ENCODE measurements at places on chromosomes 1 and 21. TPM values are rescaled to one million over a fixed set of nuclear protein-coding genes. Genes with fewer than 3 reads are reported as not detected.

- DNase-seq: no peak
These were observed 26.6 kb upstream of the DNM3 start for GRCh38 chr1:171814692-171815091.

GRCh38 chr1:82510431-82510830 lies 709.7 kb downstream of the ADGRL2 start:
- DNase-seq: no peak

The RHD gene
- total RNA-seq: not detected

The C1QC gene
- not detected for total RNA-seq

DNA sequence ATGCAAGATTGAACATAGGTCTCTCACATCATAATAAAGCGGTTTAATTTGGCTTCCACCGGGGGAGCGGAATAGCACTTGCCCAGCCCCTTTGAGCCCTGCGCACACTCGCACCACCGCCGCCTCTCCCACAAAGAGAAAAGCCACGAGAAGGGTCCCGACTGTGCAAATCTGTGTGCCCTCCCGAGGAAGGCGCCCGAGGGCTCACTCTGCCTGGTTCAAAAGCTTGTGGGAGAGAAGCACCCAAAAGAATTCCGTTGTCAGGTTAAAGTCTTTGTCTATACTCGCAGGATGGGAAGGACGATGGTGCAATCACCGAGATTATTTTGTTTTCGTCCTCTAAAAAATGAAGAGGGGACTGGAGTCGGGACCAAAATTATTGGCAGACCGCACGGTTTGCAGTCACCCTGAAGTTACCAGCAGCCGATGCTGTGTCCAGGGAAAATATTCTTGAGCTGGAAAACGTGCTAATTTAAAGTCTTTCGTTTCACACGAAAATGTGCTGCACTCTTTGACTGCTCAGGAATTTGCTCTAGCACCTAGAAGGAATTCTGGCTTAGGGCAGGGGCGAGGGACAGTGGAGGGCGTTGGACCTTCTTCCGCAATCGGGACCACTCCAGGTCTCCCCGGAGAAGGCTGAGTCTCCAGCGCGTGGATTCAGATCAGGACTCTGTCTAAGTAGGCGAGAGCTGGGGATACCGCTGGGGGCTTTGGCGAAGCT lies 6.6 kb upstream of the SIM2 start:
- DNase-seq: no peak

DNA sequence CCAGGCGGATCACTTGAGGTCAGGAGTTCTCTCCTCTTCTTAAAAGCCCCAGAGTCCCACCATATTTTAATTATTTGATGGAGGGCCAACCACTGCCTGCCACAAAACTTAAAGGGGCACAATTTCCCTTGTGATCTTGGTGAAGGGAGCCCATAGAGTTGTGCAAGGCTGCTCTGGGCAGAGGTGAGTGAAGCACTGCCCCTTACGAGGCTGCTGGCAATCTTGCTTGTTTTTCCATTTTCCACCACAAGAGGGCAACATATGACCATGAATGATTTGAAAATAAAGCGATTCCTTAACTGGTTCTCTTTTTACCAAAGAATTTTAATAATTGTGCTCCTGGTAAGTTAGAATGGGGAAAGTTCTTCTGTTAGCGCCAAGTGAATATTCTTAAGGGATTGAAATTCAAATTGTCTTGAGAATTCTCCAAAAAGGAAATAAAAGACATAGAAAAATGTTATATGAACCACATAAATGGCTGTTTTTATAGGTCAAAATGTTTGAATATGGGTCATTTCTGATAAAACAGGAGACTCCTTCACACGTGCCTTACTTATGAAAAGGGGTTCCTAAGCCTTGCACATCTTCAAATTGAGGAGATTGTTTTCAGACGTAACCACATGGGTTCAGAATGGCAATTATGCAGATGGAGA lies 22.7 kb downstream of the PGM1 start:
- DNase-seq: peak; percentile 68

- no peak for DNase-seq
These were observed 39.6 kb downstream of the UCHL5 start for GRCh38 chr1:193019442-193020026.

The PLA2G2F gene
- not detected for total RNA-seq

GRCh38 chr1:218711001-218711400 lies 365.9 kb downstream of the TGFB2 start:
- no peak for DNase-seq

GRCh38 chr21:21858502-21859334 lies 860.5 kb downstream of the NCAM2 start:
- no peak for DNase-seq

The RIPPLY3 gene
- total RNA-seq: 0.14 TPM

GRCh38 chr1:94324178-94324544 lies 86.8 kb upstream of the ARHGAP29 start:
- no peak for DNase-seq

DNA sequence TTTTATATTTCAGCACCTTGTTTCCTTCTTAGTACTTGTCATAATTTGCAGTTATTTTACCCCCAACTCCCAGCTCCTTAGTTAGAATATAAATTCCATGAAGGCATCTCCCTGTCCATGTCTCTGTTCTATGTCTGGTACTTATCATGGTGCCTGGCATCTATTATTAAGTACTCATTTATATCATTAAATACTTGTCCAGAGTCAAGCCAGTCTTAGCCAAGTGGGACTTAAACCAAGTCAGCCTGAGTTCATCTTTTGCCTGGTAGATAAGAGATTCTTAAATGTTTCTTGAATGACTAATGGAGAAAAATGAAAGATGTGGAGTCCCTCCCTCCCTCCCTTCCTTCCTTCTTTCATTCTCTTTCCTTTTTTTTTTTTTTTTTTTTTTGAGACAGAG lies 9.4 kb downstream of the SLC25A44 start:
- DNase-seq: no peak

- DNase-seq: peak; percentile 96
These were observed 16.3 kb downstream of the BATF3 start for GRCh38 chr1:212683357-212683722.

DNA sequence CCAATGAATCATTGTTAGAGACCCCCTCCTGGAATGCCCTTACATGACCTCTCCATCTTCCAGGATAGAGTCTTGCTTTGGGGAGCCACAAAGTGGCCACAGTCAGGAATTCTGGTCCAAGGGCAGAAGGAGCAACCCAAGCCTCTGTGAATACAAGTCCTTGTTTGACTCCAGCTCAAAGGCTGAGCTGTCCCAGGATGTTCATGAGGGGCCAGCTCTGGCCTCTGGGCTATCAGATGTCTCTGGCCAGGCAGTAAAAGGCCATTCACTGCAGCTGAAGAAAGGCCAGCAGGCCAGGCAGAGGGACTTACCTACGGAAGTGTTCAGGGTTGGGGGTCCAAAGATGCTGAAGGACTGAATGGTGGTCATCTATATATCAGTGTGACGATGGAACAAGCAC lies 98.3 kb upstream of the IPO9 start:
- DNase-seq: no peak

DNA sequence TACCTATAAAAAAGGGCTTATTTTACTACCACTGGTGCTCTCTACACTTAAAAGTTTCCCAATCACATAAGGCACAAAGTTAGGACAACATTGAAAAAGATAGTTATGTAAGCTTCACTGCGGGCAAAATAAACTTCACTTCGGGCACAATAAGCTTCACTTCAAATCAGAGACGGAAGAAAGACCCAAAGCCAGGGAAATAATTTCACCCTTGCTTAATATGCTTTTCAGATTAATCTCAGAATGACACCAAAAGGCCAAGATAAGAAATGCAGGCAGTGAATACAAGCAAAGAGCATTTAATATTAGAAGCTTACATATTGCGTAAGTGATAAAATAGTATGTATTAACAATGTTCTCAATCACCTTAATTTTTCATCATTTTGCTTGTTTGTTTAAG lies 444.2 kb downstream of the SETD4 start:
- DNase-seq: no peak

The LAMC2 gene
- not detected for total RNA-seq

DNA sequence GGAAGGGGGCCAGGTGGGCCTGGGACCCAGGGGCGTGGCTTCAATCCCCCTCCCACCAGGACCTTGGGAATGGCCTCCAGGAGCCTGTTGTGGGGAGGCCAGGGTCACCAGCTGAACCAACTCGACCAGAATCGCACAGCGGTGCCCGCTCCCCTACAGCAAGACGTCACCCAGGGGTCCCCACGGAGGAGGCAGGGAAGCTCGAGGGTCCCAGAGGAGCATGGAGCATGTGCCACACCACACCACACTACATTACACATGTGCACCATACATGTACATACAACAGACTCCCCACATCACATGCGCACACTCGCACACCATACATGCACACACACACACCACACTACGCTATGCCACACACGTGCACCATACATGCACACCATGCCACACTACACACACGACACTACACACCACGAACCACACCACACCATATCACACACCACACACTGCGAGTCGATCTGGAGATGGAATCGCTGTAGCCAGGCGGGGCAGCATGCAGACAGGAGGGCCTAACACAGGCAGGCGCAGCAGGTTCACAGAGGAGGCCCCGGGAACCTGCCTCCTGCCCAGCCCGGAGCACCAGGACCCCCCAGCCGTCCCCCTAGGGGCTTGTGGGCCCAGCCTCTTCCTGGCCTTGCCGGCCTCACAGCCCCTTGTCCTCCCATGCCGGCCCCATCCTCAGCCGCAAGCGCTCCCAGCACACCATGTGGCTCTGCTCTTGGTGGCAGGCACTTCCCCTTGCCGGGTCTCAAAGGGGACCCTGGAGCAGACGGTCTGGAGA lies 596 bp downstream of the ITGB2 start:
- peak; percentile 58 for DNase-seq

DNA sequence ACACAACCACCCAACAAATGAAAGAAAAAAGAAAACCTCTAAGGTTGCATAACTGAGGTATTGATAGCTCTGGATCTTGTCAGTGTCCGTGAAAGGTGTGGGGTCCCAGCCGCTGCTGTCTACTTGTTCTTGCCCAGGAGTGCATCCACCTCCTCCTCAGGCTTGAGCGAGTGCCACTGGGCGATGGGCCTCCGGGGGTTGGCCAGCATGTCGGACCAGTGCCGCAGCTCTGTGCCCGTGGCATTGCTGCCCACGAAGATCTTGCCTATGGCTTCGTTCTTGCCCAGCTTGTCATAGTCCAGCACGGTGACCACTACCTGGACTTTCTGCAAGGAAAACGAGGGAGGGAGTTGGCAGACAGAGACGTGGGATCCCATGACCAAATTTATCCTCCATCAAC lies 113.6 kb downstream of the SYT2 start:
- DNase-seq: no peak

- DNase-seq: no peak
These were observed 353.4 kb upstream of the NEGR1 start for GRCh38 chr1:72635719-72636118.

- no peak for DNase-seq
These were observed 147.4 kb upstream of the ZRANB2 start for GRCh38 chr1:71228241-71228640.

The PLA2G2A gene
- total RNA-seq: not detected

The CLEC20A gene
- total RNA-seq: not detected

- DNase-seq: no peak
These were observed 27.2 kb downstream of the IVNS1ABP start for GRCh38 chr1:185289880-185290279.

The PARK7 gene
- 434 TPM for total RNA-seq

The ETNK2 gene
- total RNA-seq: not detected

DNA sequence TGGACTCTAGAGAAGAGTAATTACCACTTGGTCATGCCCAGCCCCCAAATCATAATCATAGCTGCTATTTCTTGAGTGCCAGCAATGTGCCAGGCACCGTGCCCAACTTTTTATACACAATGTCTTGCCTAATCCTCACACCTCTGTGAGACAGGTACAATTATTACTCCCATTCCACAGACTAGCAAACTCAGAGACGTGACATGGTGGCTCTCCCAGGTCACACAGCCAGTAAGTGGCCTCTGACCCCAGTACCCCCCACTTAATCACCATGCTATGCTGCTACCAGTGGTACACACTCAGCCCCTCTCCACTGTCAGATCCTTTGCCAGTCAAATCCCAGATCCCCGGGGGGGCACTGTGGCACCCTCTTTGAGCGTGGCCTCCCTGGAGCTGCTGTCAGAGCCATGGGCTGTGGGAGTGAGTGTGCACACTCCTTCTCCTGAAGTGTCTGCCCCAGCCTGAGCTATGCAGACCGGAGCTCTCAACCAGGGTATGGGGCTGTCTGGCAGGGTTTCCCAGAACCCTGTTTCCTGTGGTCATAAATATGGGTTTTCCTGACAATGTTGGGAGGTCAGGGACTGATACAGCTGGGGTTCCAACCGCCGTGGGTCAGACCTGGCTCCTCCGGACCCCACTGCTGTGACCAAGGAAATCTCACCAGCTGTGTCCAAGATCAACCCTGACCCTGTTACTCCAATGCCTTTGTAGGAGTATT lies 51.8 kb downstream of the LACTBL1 start:
- DNase-seq: no peak

The WNT4 gene
- total RNA-seq: not detected

DNA sequence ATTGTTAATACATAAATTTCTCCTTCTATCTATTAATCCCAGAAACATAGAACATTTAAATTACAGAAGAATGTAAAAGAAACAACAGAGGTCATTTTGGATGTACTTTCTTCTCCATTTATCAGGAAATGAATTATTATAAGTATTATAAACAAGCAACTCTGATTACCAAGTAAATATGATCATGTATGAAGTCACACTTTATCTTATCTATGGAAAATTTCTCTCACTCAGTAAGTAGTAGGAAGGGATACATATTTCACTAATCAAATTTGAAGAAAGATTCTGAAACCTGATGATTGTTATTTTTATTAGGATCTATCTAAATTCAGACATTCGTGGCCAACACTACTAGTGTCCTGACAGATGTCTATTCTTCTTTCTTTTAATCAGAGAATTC lies 770.7 kb downstream of the LTN1 start:
- no peak for DNase-seq

DNA sequence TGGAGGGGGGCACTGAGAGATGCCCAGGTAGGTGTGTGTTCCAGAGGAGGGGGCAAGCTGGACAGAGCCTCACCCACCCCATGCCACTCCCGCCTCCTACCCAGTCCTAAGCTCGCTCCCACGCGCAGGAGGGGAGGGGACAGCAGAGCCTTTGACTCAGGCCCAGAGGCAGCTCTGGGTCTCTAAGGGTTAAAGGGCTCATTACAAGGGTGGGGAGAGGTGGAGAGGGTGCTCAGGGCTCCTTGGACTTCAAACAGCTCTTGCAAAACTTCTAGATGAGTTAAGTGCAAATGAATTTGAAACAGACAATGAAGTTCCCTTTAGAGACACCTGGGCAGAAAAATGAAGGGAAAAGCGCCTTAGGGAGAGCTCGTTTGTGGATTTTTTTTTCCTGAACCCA lies 104.2 kb upstream of the CASZ1 start:
- DNase-seq: no peak

GRCh38 chr1:246801241-246802020 lies 77.2 kb downstream of the SCCPDH start:
- DNase-seq: no peak

GRCh38 chr1:19460535-19461219 lies 24.7 kb downstream of the CAPZB start:
- no peak for DNase-seq

GRCh38 chr1:3384407-3384806 lies 70.1 kb upstream of the ARHGEF16 start:
- DNase-seq: peak; percentile 43

- no peak for DNase-seq
These were observed 10.3 kb downstream of the KCNN3 start for GRCh38 chr1:154859786-154860155.

- no peak for DNase-seq
These were observed 31.0 kb upstream of the SDHB start for GRCh38 chr1:17084787-17085186.

Measured in activated CD8-positive, alpha-beta memory T cell treated with anti-CD3 and anti-CD28 coated beads, Interleukin-2, amount 10 ng/mL, durations not matched to agents 7 days and 5 days (primary cell).